Stimulated activated CD8-positive, alpha-beta memory T cell treated with anti-CD3 and anti-CD28 coated beads, Interleukin-4, amount 100 ng/mL, for 1 hour (primary cell): ENCODE measurements at places on chromosomes 11 and 22.

- no peak for DNase-seq
These were observed 86.4 kb downstream of the GRK3 start for GRCh38 chr22:25650833-25651232.

DNA sequence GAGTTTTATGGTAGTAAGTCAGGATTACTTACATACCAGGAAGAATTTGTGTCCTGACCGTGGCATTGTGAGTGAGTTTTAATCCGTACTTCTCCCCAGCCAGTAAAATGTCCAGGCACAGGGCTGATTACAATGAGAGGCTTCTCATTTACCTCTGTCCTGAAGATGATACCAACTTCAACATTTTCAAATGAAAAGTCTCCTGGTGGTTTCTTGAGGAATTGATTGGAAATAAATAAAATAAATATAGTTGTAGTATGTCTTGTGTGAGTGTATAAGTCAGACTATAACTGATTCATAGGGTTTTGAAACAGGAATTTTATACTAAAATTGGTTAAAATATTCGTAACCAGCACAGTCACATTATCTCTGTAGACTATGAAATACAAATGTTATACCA, 382.5 kb downstream of the ETS1 start:
- DNase-seq = no peak

DNA sequence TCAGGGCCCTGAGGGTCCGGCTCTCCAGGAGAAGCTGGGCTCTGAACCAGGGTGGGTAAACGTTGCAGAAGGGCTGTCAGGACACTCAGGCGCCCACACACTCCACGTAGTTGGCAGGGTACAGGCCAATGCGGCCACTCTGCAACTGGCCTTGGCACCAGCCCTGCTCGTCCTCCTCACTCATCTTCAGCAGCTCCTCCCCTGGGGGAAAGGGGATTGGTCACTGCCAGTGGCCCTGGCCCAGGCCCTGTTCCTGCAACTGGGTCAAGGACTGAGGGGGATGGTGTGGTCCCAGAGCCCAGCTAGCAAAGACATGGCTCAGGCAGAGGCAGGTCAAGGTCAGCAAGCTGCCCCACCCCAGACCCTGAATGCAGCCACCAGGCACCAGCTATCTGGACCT, 1.2 kb upstream of the ARFGAP2 start:
- no peak for DNase-seq

DNA sequence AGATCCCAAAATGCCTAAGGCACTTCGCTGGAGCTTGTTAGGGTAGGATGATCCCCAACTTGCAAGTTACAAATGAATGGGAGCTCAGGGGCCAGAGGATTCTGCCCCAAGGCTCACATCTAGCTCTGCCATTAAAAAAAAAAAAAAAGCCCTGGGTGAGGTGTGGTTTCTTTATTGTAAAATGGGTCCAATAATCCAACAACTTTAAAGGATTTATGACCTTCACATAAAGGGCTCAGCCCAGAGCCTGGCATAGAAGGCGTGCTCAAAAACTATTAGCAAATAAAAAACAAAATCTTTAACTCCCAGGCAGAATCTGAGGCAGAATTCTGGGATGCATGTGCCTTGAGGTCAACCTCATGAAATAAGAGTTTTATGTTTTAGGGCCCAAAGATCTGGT, 42.5 kb downstream of the WT1 start:
- DNase-seq = no peak

DNA sequence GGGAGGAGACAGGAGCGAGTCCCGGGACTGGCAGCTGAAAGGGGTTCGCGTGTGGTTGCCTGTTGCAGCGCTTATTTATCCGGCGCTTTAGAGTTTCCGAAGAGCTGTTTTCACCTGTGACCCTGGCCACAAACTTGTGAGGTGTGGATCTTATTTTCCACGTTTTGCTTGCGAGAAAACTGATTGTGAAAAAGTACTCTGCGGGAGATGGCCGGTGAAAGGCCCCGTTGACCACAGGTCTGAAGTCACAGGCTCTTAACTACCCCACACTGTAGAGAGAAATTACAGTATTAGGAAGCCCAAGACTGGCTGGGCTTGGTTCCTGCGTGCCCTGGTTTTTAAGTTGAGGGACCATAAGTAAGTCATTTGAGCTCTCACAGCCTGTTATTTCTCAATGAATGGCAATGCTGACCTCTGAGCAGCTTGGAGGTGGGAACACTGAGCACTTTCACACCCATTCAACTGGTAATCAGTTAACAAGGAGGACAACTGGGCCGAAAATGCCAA, 379 bp upstream of the RAB38 start:
- no peak for DNase-seq

DNA sequence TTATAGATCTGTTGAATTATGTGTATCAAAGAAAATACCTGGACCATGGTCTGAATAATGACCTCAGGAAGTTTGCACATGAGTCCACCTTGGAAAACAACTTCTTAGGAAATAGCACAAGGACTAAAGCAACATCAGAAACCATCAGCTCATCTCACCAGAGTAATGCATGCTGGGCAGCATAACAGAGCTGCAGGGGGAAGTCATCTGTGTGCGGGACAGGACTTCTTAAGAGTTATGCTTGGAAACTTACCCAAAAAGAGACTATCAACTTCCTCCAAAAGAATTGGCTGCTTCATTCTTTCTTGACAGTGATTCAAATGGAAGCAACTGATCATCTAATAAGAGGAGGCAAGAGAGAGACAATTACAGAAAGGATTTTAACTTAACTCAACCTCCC, 2.5 kb downstream of the OR56B4 start:
- no peak for DNase-seq

- no peak for DNase-seq
These were observed at the start of gene SCARF2 for GRCh38 chr22:20437613-20438426. SCARF2 (minus strand) TSS chr22:20437825; CDS start chr22:20437754, 71 bp downstream.

- DNase-seq = no peak
These were observed 31.3 kb upstream of the MMP13 start for GRCh38 chr11:102986815-102987214.

- DNase-seq = no peak
These were observed 66.8 kb downstream of the LARGE1 start for GRCh38 chr22:33853200-33854097.

- DNase-seq = no peak
These were observed 1.6 kb downstream of the ATG2A start for GRCh38 chr11:64915376-64915887.

DNA sequence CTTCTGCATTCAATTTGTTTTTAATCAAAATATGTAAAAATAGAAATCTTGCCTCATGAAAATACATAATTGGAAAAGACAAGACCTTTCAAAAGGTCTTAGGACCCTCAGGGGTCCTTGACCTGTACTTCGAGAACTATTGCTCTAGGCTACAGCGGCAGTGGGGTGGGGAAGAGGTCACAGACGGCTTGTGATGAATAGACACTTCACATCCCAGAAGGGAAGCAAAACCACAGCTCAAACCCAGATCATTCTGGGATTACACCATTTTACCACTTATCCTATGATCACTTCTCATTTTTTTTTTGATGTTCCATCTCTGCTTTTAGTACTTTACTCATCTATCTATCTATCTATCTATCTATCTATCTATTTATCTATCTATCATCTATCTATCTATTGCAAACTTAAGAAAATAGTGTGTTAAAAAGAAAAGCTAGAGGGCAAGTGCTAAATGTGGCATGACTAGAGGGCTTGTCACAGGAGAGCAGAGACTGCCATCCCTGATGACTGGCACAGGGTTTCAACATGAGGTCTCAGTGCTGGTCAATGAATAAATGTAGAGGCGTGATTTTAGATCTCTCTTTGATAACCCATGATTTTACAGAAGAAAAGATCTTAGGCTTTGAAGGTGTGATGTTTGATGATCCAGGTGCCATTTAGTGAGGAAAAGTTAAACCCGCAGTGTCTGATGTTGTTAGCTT, 37.1 kb downstream of the RNF141 start:
- no peak for DNase-seq

GRCh38 chr22:49213731-49214352, 613.8 kb downstream of the BRD1 start:
- DNase-seq = no peak

GRCh38 chr11:102473543-102473942, 21.0 kb upstream of the TMEM123 start:
- no peak for DNase-seq

GRCh38 chr11:9606809-9607510, 33.5 kb downstream of the WEE1 start:
- no peak for DNase-seq

DNA sequence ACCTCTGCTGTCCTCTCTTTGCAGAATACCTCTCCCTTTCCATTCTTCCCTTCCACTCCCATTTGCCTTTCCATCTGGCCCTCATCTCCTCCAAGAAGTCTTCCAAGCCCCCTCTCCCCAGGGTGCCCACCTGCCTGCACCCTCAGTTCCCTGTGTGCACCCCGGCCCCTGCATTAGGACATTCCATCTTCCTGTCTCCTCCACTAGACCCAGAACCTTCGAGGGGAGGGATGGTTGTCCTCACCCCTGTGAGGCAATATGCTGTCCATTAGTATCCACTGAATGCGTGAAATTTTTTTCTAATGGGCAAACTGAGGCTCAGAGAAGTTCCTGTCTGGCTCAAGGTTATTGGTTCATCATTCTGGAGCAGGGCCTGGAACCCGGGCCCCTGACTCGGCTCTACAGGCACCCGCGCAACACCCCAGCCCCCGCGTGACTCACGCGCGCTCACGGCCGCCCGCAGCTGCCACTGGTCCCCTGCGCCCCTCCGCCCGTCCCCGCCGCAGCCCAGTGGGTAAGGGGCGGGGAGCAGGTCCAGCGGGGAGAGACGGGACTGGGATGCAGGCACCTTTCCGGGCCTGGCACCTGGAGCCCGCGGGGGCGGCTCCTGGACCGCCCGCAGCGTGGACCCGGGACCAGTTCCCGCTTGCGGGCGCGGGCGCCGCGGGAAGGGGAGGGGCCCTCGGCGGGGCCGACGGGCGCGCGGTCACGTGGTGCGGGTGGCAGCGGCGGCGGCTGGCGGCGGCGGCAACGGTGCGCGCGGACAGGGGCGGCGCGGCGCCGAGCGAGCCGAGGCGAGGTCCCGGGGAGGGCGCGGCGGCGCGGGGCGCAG, 7.0 kb downstream of the SEPTIN3 start:
- DNase-seq = no peak

DNA sequence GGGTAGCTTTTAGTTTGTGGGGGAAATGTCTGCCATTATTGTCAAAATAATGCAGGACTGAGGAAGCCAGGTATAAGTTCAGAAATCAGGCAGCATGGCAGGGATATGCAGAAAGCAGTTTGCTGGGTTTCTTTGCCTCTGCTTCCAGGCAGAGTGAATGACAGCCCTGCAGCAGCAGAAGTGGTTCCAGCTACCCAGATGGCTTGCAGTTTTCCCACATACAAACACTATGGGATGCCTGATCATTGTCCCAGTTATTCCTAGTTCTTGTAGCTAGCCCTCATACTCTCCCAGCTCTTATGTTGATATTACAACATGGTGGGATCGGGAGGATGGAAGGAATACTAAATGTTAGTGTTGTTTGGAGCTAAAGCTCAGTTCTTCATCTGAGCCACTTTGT, 2.8 kb upstream of the DIXDC1 start:
- DNase-seq = no peak

- DNase-seq = no peak
These were observed 126.3 kb downstream of the KIRREL3 start for GRCh38 chr11:126874276-126874675.

- DNase-seq = no peak
These were observed 65.9 kb upstream of the HMGXB4 start for GRCh38 chr22:35191412-35191811.

GRCh38 chr22:50633771-50634170, 5.8 kb upstream of the ARSA start:
- DNase-seq = no peak

DNA sequence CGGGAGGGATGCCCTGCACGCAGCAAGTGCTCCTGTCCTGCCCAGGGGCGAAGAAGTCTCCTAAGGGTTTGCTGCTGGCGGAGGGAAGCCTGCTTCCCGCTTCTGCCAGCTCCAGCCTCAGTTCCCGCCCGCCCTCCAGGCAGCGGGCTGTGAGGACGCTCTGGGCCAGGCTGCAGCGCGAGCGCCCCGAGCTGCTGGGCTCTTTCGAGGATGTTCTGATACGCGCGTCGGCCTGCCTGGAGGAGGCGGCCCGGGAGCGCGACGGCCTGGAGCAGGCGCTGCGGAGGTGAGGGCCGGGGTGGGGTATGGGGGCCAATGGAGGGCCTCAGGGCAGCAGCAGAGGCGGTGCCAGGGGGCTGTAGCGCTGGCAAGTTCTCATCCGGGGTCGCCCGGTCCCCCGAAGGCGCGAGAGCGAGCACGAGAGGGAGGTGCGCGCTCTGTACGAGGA, 2.2 kb downstream of the CRACR2B start:
- DNase-seq = no peak

GRCh38 chr22:45651931-45652528, 19.6 kb upstream of the ATXN10 start:
- DNase-seq = no peak

DNA sequence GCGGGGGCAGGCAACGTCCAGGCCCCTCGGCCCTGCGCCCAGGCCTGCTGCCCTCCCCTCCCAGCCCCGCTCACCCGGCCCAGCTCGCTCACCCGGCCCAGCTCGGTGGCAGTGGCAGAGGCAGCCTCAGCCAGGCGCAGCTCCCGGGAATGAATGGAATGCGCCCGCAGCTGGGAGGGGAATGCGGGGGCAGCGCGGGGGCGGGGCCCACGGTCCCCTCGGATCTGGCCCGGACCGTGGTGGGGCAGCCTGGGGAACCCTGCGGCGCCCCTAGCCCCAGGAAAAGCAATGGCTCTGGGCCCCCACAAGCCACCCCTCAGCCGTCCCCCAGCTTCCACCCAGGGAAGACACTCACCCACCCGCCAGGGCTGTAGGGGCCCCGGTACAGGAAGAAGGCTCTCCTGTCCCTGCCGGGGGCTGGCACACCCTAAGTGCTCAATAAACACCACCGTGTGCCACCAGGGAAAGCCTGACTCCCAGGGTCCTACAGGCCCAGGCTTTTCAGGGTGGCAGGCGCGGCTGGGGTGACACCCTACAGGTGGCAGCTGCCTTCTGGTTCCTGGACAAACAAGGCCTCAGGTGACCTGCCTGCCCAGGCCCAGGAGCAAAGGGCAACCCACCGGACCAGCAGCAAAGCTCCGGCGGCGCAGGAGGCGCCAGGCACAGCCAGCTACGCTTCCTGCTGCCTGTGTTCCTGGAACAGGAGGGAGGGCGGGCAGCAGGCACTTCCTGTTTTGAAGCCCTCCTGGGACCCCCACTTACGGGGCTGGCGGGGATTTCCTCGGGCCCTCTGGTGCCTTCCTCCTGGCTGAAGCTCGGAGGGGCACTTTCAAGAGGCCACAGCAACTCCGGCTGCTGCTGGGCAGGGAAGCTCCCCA, 13.8 kb downstream of the PLXNB2 start:
- no peak for DNase-seq

DNA sequence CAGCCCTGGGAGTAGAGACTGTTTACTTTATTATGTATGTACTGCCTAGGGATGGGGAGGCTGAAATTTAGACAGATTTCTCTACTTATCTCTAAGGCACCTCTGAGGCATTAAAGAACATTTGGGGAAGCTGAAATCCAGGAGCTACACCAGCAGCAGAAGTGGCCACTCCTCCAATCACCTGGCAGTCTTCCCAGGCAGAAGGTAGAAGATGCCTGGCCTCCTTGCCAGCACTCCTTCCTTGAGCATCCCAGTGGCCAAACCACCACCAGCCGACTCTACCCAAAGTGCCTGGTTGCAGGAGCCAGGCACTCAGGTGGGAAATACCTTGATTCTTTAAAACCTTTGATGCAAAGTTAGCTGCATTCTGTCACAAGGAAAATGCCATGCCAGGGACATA, 1.9 kb upstream of the FAT3 start:
- DNase-seq = no peak

- no peak for DNase-seq
These were observed 348.4 kb downstream of the AASDHPPT start for GRCh38 chr11:106425819-106426218.
